Activated T-helper 1 cell treated with anti-CD3 and anti-CD28 coated beads, Interleukin-12 subunit alpha, Interleukin-12 subunit beta, Interleukin-2, Interleukin-4 antibody, amounts not matched to agents 30 ng/mL and 10 ng/mL and 1 ng/mL, durations not matched to agents 14 hours and 24 hours and 36 hours (primary cell): ENCODE measurements at places on chromosomes 1 and 21.

- DNase-seq, result no peak
These were observed 84.1 kb upstream of the RRP15 start for GRCh38 chr1:218200979-218201378.

DNA sequence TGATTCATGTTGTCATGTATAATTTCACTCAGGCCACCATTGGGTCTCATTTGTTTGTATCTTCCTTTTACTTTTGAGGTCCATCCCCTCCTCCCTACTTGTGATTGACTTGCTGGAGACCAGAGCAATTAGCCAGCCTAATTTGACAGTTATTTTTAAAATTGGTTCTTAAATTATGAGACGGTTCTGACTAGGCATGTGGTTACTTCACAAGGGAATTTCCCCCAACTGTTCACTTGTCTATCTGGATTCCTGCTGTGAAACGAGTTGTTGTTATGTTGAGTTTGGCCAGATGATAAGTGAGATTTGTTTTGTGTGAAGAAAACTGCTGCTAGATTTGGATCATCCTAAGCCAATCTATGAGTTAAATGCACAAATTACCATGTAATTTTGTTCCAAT, 359.1 kb downstream of the BARHL2 start:
- no peak for DNase-seq

DNA sequence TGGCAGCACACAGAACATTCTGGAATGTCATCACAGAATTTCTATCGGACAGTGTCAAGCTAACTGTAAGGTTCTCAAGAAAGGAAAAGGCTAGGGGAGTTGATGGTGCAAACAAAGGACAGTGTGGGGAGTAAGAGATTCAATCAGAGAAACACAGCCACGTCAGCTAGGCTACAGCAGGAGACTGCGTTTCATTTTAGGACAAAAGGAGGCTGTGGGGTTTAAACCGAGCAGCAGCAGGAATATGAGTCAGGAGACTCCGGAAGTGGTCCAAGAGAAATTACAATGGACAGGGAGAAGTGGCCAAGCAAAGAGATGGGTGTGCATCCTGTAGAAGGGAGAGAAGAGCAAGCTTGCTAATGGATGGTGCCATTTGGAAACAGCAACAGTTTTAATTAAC, 37.4 kb upstream of the C1orf198 start:
- no peak for DNase-seq

DNA sequence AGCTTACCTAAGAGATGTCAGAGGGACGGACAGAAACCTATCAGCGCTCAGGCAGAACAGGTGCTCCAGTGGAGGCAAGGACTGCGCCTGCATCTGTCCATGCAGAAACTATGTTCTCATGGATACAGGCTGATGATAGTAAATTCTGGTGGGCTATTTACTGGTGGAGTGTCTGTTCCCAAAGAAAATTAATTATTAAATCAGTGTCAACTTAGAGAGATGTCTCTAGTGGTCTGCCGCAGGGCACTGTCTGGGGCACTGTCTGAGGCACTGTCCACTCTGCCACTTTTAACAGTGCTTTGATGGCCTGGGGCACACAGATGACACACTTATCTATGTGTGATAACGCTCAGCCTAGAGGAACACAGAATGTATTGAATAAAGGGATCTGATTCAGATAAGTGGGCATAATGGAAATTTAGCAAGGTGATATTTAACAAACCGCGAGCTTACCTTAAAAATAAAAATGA, 148.1 kb downstream of the RGS7 start:
- no peak for DNase-seq

- DNase-seq, result no peak
These were observed 36.0 kb downstream of the F5 start for GRCh38 chr1:169550294-169550693.

GRCh38 chr21:43694437-43695079, 24.4 kb upstream of the PDXK start:
- DNase-seq, result no peak

- DNase-seq, result no peak
These were observed 62.4 kb downstream of the ERI3 start for GRCh38 chr1:44292651-44293050.

DNA sequence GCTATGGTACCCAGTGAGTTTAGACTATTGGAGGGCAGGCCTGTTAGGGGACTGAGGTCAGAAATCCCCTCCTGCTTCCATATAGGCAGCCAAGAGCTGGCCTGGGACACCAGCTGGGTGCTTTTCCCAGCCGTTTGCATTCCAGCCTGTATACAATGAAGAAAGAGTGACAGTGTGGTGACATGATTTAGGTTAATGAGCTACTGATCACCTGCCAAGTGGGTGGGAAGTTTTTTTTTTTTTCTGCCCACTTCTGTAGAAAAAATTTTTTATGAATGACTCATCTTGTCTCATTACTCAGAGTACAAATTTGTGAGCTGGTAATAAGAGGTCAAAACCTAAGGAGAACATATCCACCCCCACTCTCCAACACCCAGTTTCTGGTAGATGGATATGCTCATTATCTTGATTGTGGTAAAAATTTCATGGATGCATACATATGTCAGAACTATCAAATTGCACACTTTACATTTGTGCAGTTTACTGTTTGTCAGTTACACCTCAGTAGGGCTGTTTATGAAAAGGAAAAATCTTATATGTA, 16.4 kb upstream of the CGN start:
- DNase-seq, result no peak

- DNase-seq, result no peak
These were observed 28.9 kb upstream of the DMRTB1 start for GRCh38 chr1:53430261-53430660.

GRCh38 chr1:118563981-118564951, 379.2 kb upstream of the SPAG17 start:
- DNase-seq, result no peak

GRCh38 chr1:29557701-29558600, 321.6 kb downstream of the PTPRU start:
- no peak for DNase-seq
